ENCODE measurements at places on chromosomes 11 and 22.

GRCh38 chr11:106276126-106276525, 198.7 kb downstream of the AASDHPPT start:
- no peak for DNase-seq

GRCh38 chr11:86818462-86819192, 18.3 kb downstream of the PRSS23 start:
- peak; percentile 85 for DNase-seq

GRCh38 chr11:8822469-8822868, 88.5 kb upstream of the AKIP1 start:
- DNase-seq, result no peak

GRCh38 chr11:75383246-75383645, 16.1 kb upstream of the RPS3 start:
- no peak for DNase-seq

GRCh38 chr22:22714600-22715335, 70.4 kb downstream of the GGTLC2 start:
- no peak for DNase-seq

- DNase-seq, result no peak
Measured at GRCh38 chr11:135019343-135019871, 607.4 kb upstream of the B3GAT1 start.

DNA sequence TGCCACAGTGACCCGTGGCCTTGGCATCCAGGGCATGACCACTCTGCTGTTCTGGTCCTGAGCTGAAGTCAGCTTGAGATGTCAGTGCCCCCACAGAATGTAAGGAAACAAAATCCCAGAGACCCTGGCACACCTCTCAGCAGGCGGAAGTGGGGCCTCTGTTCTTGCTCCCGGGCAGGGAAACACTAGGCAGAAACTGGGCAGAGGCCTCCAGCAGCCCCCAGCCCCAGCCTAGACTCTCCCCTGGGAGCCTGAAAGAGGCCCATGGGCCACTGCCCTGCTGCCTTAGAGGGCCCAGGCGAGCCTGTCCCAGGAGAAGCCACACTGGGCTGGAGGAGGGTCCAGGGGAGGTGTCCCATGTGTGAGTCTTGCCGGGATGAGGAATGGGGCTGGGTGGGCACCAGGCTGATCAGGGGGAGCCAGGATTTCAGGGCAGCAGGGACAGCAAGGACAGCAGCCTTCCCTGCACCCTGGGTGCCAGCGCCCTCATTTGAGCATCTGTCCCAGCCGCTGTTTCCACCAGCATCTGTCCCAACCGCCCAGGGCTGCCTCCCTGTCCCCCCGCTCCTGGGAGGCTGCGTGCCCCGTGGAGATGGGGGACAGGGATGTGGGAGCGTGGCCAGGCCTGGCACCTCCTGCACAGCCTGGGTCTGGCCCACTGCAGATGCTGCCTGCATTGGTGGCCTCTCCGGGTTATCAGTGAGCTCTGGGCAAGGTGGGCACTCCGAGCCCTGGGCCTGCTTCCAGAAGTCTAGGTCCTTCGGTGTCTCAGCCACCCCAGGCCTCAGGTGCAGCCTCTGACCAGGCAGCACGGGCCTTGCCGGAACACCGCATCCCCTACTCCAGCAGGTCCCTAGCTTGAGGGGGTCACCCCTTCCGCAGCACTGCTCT, 1072.4 kb downstream of the BRD1 start:
- DNase-seq, result no peak

DNA sequence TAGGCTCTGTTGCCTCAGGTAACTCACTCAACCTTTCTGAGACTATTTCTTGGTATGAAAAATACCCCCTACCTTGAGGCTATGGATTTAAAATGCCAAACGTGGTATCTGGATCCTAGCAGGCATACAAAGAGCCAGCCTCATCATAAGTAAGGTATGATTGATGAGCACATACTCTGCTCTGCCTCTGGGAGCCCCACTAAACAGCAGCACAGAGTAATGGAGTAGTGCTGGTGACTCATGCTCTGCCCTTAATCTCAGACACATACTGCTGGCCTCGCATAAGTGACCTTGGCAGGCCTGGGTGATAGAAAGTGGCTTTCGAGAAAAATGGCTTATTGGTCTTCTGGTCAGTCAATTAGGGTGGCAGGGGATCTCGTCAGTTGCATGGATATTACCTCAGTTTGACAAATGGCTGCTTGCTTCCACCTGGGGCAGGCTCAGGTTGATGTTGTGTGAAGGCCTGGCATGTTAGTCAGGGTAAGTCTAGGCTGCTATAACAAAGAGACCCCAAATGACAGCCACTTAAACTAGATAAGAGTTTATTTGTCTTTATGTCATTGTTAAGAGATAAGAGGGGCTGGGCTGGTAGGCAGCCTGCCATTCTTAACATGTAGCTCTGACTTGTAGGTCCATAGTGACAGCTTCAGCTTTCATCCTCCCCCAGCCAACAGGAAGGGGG, 15.2 kb upstream of the SLC6A5 start:
- DNase-seq, result no peak

GRCh38 chr22:31155422-31155821, 4.6 kb upstream of the RNF185 start:
- DNase-seq, result no peak

GRCh38 chr11:66343176-66343575, 1.7 kb downstream of the BRMS1 start:
- no peak for DNase-seq

GRCh38 chr22:29607426-29607825, 4.0 kb downstream of the NF2 start:
- DNase-seq, result no peak

DNA sequence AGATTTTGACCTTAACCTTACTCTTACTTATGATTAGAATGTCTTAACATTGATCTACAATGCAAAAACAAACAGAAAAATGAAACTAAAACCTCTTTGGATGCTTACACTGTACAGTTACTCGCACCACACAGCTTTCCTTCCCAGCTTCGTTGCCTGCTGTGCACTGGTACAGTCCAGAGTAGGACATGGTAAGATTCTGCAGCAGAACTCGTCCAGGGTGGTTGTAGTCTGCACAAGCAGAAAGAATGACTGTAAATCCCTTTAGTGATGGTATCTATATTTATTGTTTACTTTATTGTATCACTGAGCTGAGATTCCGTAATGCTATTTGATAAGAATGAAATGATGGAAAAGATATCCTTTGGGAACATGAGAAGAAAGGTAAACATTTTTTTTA, 21.0 kb upstream of the HSPA8 start:
- no peak for DNase-seq

Data from kidney glomerular epithelial cell (primary cell).